ENCODE measurements at places on chromosomes 12 and 14. TPM values are rescaled to one million over a fixed set of nuclear protein-coding genes. Genes with fewer than 3 reads are reported as not detected.

ANKRD52 gene
- 16.8 TPM for total RNA-seq

CABP1 gene
- 0.26 TPM for total RNA-seq

BBOF1 gene
- total RNA-seq: 7.8 TPM

CATSPERB gene
- under 0.01 TPM for total RNA-seq

C12orf42 gene
- total RNA-seq: not detected

SIX4 gene
- total RNA-seq: 5.2 TPM

SLC25A47 gene
- not detected for total RNA-seq

ZNF891 gene
- total RNA-seq: 0.79 TPM

SLC41A2 gene
- 9.6 TPM for total RNA-seq

SPIC gene
- not detected for total RNA-seq

CFAP251 gene
- total RNA-seq: 8.7 TPM

SLC5A8 gene
- not detected for total RNA-seq

TAS2R7 gene
- total RNA-seq: not detected

ANKS1B gene
- total RNA-seq: 3.0 TPM

C14orf132 gene
- 8.2 TPM for total RNA-seq

TMEM119 gene
- 16.1 TPM for total RNA-seq

CCDC198 gene
- total RNA-seq: 0.53 TPM

RNASE4 gene
- total RNA-seq: 44.2 TPM

SMAGP gene
- 14.0 TPM for total RNA-seq

INSM2 gene
- not detected for total RNA-seq

LMO3 gene
- total RNA-seq: 0.99 TPM

KERA gene
- not detected for total RNA-seq

EGLN3 gene
- 0.06 TPM for total RNA-seq

OAS3 gene
- total RNA-seq: 5.0 TPM

DBX2 gene
- total RNA-seq: not detected

YLPM1 gene
- total RNA-seq: 23.8 TPM

RPGRIP1 gene
- not detected for total RNA-seq

SIX6 gene
- total RNA-seq: not detected

MGST1 gene
- 25.7 TPM for total RNA-seq

OR4K13 gene
- total RNA-seq: not detected

PRB2 gene
- total RNA-seq: not detected

TAS2R42 gene
- not detected for total RNA-seq

KRT2 gene
- total RNA-seq: not detected

KRT85 gene
- not detected for total RNA-seq

CRACR2A gene
- total RNA-seq: 2.1 TPM

SMCO2 gene
- total RNA-seq: 0.13 TPM

MSI1 gene
- total RNA-seq: not detected

PIWIL1 gene
- not detected for total RNA-seq

Measured in aortic smooth muscle cell (primary cell).